ENCODE measurements at places on chromosomes 4 and X.

- no peak for DNase-seq
Measured at GRCh38 chrX:104189837-104190236, 23.6 kb downstream of the FAM199X start.

DNA sequence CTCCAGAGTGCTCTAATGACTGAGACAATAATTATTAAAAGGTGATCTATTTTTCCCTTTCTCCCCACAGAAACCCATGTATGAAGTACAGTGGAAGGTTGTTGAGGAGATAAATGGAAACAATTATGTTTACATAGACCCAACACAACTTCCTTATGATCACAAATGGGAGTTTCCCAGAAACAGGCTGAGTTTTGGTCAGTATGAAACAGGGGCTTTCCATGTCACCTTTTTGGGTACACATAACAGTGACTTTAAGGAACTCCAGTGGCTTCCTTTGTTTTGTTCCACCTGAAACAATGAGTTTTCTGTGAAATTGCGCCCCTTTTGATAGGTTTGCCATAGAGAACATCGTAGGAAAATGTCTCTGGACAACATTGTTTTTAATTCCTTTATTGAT lies 69.6 kb downstream of the KIT start:
- DNase-seq: no peak

- no peak for DNase-seq
Measured at GRCh38 chr4:29081234-29081955, 1638.8 kb upstream of the PCDH7 start.

- no peak for DNase-seq
Measured at GRCh38 chrX:71214604-71215337, 8.3 kb upstream of the GJB1 start.

- no peak for DNase-seq
Measured at GRCh38 chr4:147015491-147015890, 69.8 kb upstream of the TTC29 start.

GRCh38 chrX:30870572-30870971 lies 18.5 kb downstream of the TAB3 start:
- DNase-seq: no peak

DNA sequence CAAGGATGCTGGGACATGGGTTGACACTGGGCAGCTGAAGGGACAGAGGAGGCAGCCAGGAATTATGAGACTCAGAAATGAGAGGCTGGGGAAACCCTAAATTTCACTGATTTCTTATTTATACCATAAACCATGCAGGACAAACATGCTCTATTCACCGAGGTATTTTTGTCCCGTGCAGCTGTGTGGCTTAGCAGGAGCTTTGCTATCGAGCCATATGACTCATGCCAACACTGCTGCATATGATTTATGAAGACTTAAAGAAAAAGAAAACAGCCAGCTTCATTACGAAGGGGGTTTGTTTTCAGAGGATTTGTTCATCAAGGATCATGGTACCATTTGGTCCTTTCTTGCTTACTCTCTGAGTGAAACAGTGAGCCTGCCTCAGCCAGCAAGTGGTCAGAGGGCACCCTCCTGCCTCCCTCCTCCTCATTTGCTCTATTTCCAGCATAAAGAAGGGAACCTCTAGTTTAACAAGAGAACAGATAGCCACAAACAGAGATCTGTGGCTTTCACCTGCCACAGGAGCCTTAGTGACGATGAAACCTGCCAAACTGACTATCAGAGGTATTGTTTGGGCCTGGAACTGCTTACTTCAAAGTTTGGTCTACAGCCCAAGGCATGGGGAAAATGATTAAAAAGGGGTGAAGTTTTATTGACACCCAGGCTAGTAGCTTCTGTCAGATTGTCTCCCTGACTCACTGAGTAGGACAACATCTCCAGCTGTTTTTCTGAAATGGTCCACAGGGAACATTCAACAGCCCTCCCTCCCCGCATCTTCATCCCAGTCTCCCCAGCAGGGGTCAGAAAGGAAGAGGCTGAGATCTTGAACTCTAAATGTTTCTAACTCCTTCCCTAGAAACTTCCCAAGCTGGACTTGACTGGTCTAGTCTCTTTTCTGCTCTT lies 80.1 kb upstream of the MAML3 start:
- DNase-seq: no peak

GRCh38 chrX:7133050-7133440 lies 14.5 kb upstream of the STS start:
- no peak for DNase-seq

GRCh38 chr4:143362349-143363046 lies 25.8 kb downstream of the GAB1 start:
- no peak for DNase-seq

- no peak for DNase-seq
Measured at GRCh38 chrX:135081693-135082404, 29.9 kb upstream of the RTL8A start.

DNA sequence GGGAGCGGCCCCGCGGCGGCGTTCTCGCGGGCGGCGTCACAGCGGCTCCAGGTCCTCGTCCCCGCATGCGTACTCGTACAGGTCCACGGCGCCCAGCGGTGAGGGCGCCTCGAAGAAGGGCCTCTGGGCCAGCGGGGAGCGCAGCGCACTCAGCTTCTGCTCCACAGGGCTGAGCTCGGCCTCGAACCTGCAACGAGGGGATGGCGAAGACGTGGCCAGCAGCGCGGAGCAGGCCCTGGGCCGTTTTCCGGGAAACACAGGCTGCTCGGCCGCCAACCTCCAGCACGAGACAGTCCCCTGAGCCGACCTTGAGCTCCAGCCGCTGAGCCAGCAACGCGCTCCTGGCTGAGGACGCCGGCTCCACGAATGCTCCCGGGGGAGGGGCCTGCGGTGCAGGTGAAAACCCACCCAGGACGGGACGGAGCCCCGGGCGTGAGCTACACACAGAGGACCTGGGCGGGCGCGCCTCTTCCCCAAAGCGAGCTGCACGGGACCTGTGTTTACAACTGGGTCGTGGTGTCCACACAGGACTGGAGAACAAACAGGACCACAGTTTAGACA lies 15.8 kb upstream of the GTPBP6 start:
- no peak for DNase-seq

DNA sequence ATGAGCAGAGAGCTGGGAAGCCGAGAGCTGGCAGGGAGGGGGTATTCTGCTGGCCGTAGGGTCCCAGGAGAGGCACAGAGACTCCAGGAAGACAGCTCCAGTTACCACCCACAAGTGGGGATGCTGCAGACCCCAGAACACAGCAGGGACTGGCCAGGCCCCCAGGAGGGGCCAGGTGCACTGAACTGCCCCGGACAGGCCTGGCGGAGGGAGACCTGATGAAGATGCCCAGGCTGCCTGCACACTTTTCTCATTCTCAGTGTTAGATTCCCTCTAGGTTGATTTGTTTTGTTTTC lies 110.8 kb downstream of the CPZ start:
- DNase-seq: no peak
